ENCODE measurements at places on chromosomes 5 and 9.

DNA sequence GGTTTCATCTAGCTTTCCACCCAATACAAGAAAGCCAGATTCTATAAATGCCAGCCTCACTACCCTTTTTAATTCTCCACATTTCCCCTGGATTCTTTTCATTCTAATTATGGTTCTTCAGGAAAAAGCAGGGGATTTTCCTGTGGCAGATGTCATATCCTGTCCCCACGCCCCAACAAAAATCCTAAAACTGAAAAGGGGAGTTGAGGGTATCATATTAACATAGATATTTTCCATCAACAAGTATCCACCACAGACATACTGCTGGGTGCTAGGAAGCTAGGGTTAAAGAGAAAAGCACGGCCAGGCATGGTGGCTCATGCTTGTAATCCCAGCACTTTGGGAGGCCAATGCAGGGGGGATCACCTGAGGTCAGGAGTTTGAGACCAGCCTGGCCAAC lies 38.0 kb downstream of the CDK5RAP2 start:
- no peak for DNase-seq

DNA sequence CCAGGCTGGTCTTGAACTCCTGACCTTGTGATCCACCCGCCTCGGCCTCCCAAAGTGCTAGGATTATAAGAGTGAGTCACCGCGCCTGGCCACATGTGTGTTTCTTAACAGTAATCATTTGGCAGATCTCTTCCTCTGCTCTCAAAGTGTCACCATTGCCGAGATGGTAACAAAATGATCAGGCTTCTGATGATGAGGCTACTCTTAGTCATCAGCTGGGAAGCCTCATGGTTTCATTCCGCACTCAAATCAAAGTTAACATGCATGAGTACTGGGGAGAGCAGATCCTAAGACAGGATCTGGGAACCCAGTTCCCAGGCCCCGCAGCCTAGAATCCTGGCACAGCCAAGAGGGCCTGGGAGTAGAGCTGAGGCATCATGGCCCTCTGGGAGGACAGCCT lies 27.4 kb downstream of the BARHL1 start:
- no peak for DNase-seq

GRCh38 chr9:133148199-133149129 lies 15.2 kb downstream of the GBGT1 start:
- no peak for DNase-seq

DNA sequence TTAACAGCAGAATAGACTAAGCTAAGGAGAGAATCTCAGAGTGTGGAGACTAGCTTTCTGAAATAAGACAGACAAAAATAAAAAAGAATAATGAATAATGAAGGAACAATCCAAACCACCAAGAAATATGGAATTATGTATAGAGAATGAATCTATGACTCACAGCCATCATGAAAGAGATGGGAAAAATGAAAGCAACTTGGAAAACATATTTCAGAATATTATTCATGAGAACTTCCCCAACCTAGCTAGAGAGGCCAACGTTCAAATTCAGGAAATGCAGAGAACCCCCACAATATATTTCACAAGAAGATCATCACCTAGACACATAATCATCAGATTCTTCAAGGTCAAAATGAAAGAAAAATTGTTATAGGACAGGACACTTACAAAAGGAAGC lies 349.0 kb upstream of the MPDZ start:
- no peak for DNase-seq

DNA sequence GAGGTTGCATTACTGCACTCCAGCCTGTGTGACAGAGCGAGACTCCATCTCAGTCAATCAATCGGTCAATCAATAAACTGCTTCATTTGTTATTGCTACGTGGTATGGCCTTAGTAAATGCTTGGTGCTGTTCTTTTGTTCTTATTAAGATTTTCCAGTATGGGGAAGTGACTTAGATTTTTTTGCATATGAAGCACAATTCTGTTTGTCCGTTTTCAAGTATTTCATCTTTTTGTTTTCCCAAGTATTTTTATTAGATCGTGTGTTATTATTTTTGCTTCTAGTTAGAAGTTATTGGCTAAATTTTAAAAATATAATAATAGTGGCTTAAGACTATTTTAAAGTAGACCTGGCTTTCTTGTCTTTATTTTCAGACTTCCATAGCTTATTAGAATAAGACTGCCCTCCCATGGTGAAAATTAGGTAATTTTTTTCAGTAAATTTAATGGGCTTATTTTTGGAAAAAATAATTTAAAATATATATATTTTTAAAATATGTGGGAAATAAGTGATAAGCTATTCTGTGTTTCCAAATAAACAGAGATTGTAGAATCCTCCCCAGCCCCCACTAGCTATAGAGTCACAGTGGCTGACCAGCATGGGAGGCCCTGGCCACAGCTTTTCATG lies 14.7 kb upstream of the OMD start:
- DNase-seq, result no peak

DNA sequence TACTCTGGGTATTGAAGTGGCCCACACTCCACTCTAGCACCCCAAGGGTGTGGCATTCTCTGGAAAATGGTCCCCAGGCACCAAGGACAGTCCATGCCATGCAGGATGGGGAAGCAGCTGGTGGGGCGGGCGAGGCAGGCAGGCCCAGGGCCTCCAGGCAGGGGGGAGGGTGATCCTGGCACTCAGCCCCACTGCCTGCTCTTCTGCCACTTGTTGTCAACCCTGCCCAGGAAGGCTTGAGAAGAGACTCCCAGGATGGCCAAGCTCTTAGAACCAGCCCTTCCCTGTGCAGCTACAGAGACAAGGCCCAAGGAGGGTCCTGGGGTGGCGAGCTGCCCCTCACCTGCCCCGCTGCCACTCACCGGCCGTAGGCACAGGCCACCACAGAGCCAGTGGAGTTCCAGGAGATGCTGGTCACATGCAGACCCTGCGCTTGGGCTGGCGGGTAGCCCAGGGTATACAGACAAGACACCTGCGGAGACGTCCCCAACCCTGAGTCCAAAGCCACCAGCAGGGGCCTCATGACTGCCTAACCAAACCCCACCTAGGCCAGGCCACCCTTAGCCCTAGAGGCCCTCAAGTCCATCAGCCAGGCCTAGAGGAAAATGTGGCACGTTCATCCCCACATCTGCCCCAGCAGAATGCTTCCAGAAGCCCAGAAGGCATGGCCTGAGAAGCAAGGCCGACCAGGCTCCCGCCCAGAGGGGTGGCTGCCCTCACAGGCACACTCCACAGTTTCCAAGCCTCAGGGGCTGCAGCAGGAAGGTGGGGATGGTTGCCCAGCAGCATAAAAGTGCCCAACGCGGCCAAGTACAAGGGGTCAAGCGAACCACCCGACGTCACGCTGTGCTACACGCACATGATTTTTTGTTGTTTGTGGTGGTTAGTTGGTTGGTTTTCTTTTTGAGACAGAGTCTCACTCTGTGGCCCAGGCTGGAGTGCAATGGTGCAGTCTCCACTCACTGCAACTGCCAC lies 19.8 kb downstream of the DYNC2I2 start:
- DNase-seq, result no peak

GRCh38 chr5:107560377-107560776 lies 110.4 kb downstream of the EFNA5 start:
- no peak for DNase-seq

GRCh38 chr9:88997646-88998045 lies 6.4 kb downstream of the S1PR3 start:
- no peak for DNase-seq

DNA sequence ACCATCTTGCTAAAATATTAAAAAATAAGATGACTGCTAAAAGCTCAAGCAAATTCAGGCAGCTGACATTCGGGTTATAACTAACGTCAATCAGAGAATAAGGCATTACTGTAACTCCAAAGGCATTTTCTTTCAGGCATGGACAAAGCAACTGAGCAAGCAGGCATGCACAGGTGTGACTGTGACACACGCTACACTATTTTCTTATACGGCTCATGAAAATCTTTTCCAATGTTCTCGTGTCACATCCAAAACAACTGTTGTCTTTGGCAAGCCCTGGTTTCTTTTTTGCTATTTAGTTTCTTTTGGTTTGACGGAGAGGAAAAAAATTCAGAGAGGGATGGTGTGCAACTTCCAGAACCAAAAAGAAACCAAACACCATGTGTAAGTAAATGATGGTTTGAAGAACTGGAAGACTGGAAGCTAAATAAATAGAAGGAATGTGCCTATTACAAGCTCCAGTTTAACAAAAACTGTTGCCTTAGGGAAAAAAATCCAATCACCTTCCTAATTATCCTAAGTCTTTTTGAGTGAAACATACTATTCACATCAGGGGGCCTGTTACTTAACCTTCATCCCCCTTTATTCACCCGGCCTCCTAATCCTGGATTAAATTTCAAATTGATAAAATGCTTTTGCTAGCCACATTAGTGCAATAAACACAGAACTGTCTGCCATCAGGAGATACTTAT lies 277.6 kb downstream of the PSAT1 start:
- DNase-seq, result no peak

DNA sequence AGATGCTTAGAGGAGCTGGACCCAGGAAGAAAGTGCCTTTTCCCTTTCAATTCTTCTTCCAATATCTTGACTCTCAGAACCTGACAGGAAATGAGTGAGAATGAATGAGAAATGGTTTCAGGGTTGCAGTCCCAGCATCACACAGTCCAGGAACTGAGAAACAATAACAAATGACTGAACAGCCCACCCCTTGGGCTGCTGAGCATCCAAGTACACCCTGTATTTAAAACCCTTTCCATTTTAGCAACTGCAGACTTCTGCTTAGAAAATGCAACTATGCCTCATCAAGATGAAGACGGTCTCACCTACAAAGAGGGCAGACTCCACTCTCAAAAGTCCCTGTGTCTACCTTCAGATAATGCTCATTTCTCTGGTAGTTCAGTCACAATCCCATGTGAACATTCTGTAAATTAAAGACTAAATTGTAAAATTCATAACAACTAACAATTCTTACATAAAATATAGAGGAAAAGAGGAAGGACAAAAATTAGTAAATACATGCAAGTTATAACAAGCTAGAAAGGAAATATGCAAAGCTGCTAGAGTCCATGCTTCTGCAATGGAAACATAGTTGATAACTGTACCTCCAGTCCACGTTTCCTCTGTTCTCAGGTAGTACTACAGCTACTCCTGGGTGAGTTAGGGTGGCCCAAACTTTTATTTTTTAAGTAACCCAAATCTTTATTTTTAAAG lies 316.5 kb downstream of the ICE1 start:
- no peak for DNase-seq

- DNase-seq, result no peak
Observed at GRCh38 chr5:81435023-81435422, 41.1 kb upstream of the ACOT12 start.

GRCh38 chr5:50745221-50745910 lies 78.9 kb downstream of the PARP8 start:
- no peak for DNase-seq

GRCh38 chr5:58245476-58245840 lies 214.4 kb downstream of the PLK2 start:
- no peak for DNase-seq
